ENCODE measurements at places on chromosomes 6 and 20. TPM values are rescaled to one million over a fixed set of nuclear protein-coding genes. Genes with fewer than 3 reads are reported as not detected.

DNA sequence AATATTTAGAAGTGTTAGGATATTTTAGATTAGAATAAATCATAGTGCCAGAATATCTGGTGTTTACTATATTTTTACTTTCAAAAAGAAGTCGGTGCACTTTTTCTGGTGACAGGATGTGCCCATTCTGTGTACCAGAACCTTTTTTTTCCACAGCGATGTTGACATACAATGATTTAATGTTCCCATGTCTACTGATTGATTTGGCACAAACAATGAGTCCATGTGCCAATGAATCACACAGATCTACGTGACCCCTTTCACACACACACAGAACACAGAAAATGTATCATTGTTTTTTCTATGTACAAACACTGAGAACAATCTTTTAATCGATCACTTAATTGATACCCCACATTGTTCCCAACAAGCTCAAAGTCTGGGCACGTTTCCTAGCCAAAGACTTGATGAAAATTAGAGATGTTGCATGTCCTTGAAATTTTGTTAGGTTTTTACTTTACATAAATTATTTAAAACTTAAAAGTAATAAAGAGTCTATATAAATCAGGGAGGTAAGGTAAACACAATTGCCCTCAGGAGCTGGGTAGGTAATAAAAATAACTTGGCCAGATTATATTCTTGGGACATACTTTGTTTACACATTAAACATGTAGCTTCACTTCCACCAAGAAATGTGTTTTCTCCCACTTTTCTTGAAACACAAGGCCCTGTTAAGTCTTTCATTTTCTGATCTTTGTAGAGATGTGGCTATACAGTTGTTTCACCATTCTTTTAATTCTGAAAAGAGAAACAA lies 36.4 kb upstream of the SOX4 start:
- DNase-seq, result no peak

HAO1 gene
- polyA plus RNA-seq, result not detected

GRCh38 chr6:165805636-165806035 lies 142.6 kb upstream of the PDE10A start:
- no peak for DNase-seq

DNA sequence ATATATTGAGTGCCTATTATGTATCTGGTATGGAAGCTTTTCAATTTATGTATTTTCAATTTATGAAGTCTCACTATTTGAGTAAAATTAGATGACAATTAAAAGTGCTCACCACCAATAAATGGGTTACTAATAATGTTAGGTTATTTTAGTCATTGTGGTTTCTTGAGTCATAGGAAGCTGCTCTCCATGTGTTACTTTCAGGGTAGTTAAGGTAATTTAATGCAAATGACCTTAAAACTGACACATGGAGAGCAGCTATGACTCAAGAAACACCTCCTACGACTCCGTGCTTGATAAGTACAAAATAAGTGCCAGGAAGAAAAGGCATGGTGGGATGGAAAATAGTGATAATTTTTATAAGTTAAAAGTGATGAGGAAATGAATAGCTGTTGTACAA lies 16.5 kb upstream of the TINAG start:
- no peak for DNase-seq

DNA sequence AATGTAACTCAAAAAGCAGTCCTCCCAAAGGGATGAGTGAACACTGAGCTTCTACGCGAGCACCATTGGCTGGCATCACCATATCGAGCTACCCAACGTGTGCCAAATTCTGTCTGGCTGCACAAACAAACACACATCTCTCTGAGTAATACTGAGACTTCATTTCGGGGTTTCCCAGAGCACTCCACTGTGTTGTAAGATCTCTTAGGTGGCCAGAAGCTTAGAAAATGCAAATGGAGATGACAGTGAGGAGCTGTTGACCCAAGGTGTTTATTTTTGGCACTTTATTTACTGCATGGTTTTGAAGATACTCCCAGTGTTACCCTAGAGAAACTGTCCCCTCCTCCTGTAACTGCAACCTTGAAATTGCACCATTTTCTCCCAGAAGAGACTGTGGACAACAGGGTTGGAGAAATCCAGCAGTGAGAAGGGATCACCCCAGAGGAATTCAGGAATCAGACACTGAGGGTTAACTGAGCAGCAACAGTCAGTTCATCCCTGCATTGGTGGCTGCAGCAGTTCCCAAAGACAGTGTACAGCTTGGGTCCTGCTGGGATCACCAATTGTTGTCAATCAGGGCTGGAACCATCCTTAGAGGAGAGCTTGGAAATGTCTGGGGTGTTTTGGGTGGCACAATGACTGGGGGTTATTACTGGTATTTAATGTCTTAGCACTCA lies 1.0 kb upstream of the RIPOR2 start:
- no peak for DNase-seq

GRCh38 chr6:24330137-24330732 lies 27.6 kb downstream of the DCDC2 start:
- no peak for DNase-seq

DNA sequence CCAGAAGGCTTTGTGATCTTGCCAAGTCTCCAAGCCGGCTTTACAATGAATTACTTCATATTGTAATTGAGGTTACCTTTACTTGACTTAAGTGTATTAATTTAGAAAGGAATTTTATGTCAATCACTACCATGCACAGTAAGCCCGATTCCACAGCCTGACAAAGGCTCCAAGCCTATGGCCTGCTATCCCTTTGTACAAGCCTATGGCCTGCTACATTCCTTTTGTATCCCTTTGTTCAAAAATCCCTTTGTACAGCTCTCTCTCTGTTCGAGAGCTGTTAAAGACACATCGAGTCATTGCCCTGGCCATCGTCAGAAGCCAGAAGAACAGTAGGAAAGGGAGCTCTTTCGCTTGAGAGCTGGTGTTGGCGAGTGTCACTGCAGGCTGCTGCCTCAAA lies 2.7 kb upstream of the EDN3 start:
- DNase-seq, result no peak

DNA sequence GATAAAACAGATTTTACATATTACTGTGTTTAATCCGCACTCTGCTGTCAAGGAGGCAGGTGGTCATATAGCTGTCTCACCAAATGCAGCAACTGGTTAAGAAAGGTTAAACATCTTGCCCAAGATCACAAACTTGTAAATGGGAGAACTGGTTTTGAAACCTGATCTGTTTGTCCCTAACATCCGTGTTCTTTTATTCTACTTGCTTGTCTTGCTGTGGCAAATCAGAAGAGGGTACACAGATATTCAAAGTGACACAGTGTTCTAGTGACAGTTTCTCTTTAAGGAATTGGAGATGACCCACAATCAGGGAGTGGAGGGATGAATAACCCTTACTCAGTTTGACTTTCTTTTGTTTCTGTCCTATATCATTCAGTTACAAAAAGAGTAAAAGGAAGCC lies 83.0 kb upstream of the SGK1 start:
- no peak for DNase-seq

DNA sequence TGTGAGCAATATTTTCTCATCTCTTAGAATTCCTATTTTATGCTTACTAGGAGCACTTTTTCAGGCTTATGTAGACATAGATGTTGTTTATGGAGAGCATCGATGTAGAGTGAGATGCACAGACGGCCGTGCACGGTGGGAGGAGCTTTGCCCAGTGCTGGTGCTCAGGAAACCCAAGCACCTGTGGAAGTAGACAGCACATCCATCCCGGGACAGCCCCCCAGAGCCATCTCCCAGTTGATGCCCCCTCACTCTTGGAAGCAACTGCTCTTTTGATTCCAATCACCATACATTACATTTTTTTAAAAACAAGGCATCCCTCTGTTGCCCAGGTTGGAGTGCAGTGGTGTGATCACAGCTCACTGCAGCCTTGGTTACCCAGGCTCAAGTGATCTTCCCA lies 143.7 kb downstream of the SMOC2 start:
- no peak for DNase-seq

DNA sequence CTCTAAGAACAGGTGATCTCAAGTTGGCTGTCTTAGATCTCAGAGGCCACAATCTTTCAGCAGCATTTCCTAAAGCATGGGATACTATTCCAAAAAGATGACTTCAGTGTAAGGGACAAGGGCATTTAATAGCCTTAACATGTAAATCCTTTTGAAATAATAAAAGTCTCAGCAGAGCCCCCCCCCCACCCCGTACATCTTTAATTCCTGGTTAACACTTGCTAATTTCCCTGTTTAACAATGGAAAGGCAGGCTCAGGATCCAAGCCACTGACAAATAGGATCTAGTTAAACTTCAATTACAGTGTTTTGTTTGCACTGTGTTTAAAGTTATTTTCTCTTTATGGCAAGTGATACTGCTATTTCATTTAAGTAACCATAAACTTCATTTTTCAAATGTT lies 12.0 kb downstream of the TASP1 start:
- no peak for DNase-seq

- no peak for DNase-seq
These were observed 133.1 kb downstream of the MOXD1 start for GRCh38 chr6:132268209-132268608.

CAGE1 gene
- polyA plus RNA-seq, result not detected

DNA sequence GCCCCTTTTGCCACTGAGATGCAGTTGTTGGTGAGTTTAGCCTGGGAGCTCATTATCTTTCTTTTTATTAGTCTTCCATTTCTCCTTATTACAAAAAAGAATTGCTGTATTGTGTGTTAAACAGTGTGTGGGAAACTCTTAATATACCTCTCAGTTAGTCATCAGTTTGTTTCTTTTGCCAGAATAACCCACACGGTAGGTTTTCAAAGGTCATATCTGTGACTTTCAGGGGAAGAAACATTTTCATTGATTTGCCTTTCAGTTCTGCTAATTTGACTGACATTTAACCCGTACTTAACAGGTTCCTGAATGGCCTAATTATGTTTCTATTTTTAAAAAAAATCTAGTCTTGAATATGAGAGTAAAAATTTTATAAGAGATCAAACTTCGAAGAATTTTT lies 145.3 kb downstream of the KHDC1L start:
- no peak for DNase-seq

DNA sequence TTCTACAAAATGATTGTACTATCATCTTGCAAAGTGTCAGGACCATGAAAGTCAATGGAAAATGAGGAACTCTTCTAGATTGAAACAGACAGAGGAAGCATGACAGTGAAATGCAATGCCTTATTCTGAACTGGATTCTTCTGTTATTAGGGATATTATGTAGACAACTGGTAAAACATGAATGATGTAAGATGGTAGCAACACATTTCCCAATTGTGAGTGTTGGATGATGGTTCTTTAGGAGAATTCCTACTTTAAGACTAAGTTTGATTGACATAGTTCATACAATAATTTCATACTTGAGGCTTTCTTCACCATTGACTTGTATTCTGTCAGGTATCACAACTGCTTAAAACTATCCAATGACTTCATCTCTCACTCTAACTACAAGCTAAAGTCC lies 4.5 kb downstream of the UBE3D start:
- DNase-seq, result no peak

GRCh38 chr20:8726460-8726859 lies 342.4 kb upstream of the PLCB4 start:
- no peak for DNase-seq

Measured in heart right ventricle (tissue), 16 donors.